ENCODE measurements at places on chromosomes 12 and 14.

GRCh38 chr12:89352242-89352491, 134 bp downstream of the DUSP6 start:
- no peak for DNase-seq

GRCh38 chr12:11811008-11811407, 161.5 kb downstream of the ETV6 start:
- no peak for DNase-seq

DNA sequence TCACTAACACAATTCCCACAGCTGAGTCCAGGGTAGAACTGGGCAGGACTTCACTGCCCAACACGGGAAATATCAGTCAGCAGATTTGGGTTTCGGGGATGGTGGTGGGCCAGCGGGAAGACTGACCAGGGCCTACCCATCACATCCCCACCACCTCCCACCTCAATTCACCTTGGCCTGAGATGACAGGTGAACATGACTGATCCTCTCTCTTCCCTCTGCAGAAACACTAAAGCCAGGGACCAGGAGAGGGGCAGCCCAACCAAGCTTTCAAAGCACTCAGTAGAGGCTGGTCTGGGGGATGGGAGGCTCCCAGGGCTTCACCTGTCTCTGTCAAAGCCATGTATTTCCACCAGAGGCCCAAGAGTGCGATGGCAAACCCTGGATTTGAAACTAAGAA, 2.3 kb downstream of the SERPINA5 start:
- DNase-seq: no peak

- DNase-seq: no peak
Observed at GRCh38 chr12:113911971-113912759, 54.0 kb downstream of the RBM19 start.

- DNase-seq: peak; percentile 24
Observed at GRCh38 chr12:31832740-31833729, 104.2 kb upstream of the AMN1 start.

DNA sequence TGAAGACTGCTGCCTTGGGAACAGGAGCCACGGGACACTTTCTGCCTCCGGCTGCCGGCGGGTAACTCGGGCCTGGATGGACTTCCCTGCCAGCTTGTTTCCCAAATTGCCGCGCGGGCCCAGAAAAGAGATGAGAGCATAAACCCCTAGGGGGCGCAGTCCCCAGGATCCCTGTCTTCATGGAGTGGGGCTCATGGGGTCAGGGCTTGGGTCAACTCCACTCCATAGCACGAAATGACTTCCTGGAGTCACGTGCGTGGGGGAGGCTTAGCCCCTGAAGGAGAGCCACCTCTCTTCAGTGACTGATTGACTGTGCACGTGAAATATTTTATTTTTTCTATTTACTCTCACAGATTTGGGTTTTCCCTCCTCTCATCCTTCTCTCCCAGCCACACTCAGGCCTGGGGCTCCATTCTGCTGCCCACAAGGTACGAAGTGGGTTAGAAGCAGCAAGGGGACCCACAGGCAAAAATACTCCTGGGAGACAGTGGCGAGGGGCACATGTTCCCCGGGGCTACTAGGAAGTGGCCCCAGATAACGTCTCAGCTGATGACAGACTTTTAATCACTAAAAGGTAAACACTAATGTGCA, 10.0 kb downstream of the PGF start:
- no peak for DNase-seq

DNA sequence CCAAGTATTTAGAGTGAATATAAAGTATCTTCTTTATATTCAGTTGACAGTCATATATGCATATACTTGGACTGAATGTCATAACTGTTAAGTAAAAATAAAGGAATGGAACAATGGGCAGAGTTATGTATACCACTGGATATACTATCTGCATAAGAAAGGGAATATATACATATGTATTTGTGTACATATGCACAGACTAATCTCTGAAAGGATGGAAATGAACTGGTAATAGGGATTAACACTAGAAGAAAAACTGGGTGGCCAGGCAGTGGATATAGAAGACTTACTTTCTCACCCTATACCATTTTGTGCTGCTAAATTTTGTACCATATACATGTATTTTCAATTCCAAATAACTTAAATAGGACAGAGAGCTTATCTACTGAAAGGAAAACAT, 200.1 kb downstream of the MED13L start:
- DNase-seq: no peak

DNA sequence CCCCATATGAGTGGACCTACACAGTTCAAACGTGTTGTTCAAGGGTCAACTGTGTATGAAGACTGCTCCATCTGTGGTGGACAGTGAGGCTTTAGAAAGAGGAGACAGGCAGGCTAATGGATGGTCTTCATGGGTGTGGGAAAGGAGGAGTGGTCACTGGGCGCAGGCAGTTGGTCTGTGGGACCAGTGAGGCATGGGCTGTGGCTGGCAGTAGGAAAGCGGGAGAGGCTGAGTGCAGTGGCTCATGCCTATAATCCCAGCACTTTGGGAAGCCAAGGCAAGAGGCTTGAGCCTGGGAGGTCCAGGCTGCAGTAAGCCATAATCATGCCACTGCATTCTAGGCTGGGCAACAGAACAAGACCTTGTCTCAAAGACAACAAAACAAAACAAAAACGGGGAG, 2.0 kb upstream of the NR4A1 start:
- DNase-seq: no peak

- no peak for DNase-seq
Observed at GRCh38 chr12:129109174-129110001, 256.1 kb downstream of the GLT1D1 start.

DNA sequence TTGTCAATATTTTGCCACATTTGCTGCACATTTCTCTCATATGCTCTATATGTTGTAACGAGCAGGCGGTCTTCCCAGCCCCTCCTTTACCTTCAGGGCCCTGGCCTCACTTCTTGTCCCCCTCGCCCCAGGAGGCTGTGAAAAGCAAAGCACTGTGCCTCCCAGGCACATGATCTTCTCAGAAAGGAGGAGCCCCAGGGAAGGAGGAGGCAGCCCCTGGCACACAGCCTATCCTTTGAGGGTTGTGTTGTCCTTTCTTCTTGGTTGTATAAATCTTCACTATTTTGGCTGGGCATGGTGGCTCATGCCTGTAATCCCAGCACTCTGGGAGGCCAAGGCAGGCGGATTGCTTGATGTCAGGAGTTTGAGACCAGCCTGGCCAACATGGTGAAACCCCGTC, 77.0 kb downstream of the PPP2R5C start:
- no peak for DNase-seq

DNA sequence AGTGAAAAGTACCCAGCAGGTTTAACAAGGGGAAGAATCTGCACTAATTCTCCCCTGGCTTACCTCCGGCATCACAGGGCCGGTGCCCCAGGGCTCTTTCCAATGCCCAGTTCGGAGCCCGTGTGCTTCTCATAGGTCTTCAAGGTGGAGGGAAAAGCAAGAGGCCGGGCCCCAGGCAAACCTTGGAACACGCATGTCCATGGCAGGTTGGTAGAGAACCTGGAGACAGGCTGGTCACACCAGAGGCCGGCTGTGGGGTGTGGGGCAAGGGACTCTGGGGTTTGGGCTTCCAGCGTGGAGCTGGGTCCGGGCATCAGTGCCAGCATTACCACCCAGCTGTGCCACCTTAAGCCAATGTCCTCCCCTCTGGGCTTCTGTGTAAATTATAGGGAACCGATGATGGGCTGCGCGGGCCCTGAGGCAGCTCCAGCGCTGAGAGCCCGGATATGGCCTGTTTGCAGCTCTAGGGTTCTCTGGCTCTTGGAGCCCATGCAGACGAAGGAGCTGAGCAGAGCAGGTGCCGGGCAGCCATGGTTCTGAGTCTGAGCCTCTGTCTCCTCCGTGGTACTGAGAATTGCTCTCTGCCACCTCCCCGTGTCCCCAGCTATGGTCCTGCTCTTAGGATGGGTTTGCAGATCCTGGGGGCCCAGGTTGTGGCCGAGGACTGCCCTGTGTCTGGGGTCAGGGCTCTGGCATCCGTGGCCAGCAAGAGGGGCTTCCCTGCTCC, 197.0 kb upstream of the C14orf180 start:
- no peak for DNase-seq

DNA sequence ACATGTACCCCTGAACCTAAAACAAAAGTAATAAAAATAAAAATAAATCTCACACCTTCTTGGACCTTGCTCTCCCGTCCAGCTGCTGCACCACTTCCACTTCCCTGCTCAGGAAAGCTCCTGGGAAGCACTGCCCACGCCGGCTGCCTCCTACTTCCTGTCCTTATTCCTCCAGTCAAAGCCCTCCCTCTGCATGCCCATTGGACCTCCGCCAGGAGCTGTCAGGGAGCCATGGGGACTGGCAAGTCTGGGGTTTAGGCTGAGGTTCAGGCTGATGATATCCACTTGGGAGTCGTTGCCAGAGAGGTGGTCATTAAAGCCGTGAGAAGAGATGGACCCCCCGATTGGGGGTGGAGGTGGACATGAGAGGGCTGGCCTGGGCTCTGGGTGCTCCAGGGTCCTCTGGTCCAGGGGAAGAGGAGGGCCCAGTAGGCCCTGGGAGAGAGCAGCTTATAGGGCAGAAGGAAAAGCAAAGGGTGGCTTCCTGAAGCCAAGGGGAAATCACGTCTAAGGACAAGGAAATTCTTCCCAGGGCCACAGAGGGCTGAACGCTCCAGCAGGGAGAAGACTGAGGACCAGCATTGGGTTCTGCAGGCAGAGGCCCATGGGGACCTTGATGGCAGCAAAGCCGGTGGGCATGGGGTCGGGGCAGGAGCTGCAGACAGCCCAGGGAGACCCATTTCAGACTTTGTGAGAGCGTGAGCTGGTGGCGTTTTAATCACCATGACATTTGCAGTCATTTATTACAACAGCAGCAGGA, 78.7 kb downstream of the FZD10 start:
- DNase-seq: no peak

DNA sequence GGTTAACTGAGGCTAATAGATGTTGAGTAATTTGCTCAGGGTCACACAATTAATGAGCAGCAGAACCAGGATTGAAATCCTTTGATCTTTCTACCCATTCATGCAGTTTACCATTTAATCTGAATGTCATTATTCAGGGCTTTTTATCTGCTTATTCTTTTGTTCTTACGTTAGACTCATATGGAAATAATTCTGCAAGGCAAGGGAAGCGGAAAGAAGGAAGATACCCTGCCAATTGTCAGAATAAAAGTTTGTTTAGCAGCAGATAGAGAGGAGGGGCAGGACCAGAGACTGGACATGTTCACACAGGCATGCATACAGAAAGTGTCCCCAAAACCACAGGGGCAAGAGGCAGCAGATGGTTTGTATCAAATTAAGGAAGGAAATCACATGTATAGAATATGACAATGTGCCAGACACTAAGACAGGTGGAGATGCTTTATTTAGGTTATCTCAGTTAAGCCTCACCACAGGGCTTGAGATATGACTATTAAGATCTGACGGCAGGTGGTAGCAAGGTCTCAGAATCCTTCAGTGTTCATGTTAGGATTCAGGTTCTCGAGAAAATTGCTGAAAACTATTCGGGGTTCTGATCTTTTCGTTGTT, 29.8 kb downstream of the BRMS1L start:
- no peak for DNase-seq

GRCh38 chr14:37658156-37658555, 62.7 kb downstream of the TTC6 start:
- no peak for DNase-seq

DNA sequence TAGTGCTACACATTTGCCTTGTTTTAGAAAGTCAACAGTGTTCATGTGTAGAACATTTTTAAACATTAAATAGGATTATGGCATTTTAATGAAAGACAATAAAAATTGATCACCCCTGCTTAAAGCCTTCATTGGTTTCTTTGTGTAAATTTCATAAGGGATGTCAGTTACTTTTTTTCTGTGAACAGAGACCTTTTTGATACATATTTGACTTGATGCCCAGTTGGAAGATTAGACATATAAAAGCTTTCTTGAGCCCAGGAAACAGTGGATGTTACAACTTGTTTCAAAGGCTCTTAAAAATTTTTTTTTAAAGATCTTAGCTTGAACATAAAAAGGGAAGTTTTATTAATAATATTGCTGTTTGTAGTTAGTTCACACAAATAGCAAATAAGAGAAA, 168.7 kb upstream of the PDZRN4 start:
- no peak for DNase-seq

DNA sequence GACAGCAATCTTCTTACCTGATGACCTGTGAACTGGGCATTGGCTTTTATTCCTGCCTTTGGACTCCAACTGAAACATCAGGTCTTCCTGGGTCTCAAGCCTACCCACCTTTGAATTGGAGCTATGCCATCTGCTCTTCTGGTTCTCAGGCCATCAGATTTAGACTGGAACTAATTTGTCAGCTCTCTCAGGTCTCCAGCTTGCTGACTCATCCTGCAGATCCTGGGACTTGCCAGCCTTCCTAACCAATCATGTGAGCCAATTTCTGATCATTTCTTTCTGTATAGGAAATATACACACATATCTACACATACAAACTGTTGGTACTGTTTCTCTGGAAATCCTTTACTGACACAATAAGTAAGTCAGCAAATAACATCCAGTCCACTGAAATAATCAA, 65.3 kb upstream of the TSPAN8 start:
- no peak for DNase-seq

DNA sequence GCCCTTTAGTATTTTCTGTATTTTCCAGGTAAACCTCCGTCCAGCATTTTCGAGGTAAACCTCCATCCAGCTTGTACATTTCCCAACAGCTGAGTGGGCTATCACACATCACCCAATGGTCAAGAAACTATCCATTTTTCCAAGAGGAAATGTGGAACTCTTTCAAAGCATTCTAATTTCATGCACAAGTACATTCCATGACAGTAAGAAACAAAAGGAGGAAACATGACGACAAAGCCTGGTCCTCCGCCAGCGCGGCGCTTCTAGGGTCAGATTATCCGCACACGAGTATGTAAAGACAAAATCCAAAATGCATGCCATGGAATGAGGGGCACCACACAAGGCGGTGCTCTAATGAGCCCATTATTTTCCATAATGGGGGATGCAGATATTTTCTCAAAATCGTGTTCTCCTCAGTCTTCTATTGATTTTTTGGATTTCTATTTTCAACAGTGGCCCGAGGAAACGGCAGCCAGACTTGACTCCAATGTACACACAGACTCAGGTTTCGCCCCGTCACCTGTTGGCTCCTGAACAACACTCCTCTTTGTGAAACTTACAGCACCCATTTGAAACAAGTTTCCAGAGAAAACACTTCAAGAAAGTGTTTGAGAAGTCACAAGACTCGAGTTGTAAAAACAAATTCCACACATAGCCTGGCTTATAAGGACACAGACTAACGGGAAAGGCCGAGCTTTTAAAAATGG, 107.4 kb downstream of the PRICKLE1 start:
- no peak for DNase-seq

GRCh38 chr12:58310809-58311622, 369.6 kb downstream of the ATP23 start:
- DNase-seq: no peak

DNA sequence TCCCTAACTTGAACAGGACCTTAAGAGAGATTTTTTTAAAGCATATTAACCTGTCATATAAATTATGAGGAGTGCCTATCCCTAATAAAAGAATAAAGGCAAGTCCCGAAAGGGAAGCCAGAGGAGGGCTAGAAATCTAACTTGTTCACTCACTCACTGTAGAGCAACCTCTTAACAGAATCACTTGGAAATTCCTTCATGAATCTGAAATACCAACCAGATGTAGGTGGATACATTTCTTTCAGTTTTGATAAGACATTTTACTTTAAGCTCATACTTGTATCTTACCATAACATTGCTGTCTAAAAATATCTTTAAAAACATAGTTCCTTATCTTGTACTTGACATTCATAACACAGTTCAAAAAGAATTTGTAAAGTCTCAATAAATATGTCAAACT, 25.7 kb downstream of the NTN4 start:
- DNase-seq: no peak

GRCh38 chr14:42229976-42230375, 623.3 kb downstream of the LRFN5 start:
- DNase-seq: no peak

Data from stimulated activated CD4-positive, alpha-beta T cell treated with anti-CD3 and anti-CD28 coated beads, Interleukin-4, amount 100 ng/mL, for 4 hours (primary cell).